ENCODE measurements at places on chromosomes 4 and X.

DNA sequence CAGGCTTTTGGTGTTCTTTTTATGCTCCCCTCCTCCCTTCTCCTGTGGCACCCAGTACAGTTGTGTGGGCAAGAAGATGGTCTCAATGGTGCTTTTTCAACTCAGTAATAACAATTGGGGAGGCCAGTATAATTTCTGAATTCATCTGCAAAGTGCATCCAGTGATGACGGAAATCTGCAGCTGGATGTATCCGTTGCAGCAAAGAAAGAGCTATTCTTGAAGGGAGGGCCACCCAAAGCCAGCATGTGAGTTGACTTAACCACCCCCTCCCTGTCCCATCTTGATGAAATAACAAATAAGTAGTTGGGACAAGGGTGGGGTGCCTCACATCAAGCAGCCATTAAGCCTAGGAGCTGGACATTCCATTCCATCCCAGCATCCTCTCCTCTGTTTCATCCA is 30.7 kb downstream of the TSC22D3 start:
- DNase-seq: no peak

DNA sequence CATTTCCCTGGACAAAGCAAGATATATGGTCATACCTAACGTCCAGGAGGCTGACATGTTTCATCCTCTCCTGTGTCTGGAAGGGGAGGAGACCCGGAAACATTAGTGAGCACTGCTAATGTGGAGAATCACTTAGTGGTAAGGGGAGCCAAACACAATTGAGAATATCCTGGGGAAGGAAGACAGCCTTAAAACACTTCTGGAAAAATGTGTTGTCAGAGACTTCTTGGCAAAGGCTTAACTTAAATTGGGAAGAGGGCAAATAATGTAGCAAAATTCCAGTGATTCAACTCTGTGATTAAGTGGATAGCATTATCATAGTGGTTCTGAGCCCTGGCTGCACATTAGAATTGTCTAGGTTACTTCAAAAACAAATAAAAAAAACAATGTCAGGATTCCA is 39.5 kb downstream of the SPARCL1 start:
- no peak for DNase-seq

DNA sequence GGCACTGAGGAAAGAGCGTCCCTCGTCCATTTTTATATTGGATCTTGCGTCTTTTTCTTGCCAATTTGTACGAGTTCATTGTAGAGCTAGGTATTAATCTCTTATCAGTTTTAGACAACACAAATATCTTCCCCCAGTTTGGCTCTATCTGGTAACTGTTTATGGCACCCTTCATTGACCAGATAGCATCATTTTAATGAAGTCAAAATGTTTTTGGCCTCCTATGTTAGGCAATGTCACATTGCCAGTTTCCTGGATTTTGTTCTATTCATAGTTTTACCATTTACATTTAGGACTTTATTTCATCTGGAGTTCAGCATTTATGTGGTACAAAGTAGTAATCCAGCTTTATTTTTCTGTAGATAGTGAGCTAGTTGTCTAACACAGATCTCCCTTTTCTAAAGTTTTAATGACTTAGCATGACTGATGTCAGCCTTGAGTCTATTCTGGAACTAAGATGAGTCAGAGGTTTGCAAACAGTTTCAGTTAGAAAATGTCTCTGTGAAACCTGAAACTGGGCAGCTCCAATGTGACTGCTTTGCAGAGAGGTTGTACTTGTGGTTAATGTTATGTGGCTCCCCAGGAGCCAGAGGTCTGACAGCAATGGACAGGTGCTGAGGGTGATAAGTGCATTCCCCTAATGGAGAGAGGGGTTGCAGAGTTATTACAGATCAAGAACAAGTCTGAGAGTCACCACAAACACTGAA is 5.3 kb upstream of the STBD1 start:
- DNase-seq: no peak

GRCh38 chrX:132843363-132843762 is 115.1 kb downstream of the HS6ST2 start:
- DNase-seq: no peak

DNA sequence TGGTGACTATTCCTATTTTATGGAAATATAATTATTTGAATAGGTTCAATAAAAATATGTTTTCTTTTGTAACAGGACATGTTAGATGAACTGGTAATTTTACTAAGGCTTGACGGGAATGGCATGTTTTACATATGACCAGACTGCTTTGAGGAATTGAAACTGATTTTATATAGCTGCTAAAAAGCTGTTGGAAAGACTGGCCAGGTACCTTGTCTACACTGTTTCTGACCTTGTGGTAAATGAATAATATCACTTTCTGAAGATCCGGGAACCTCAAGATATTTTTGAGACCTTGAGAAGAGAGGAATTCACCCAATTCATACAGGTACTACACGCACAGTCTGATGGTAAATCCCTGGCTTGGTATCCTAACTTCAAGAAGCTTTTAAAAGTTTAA is 42.1 kb upstream of the USP46 start:
- no peak for DNase-seq

DNA sequence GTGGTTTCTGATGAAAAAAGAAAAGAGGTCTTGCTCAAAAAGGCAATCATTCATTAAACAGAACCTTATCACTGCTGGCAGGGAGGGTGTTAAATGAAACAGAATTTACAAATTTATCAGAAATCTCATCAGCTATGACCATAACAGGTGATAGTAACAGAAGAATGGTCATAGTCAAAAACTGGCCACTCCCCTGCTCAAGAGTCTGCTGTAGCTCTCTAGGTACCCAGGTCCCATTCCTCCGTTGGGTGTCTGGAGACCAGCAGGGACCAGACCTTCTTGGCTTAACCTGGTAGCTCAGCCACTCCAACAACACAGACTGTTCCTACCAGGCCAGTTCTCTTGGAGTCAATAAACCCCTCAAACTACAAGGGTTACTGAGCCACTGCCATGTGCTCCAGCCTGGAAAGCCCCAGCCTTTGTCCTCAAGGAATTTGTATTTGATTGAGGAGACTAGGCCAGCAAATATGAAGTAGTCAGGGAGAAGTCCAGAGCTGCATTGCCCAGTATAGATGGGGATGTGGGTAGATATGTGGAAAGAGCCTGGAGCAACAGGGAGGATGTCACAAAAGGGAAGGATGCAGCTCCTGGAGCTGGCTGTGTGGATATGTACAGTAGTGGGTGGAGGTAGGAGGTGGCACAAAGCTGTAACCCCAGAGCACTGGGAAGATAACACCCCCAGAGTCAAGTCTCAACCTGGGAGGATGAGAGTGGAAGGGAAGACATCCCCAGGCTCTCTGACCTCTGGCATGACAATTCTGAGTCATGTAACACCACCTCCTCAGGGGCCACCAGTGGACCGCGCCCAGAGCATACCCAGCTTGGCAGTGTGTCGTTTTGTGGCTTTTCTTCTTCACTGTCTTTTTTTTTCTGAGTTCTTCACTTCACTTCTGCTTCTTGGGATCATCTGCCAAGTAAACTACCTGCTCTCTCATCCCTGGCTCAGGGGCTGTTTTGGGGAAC is 21.9 kb downstream of the RASL11B start:
- DNase-seq: no peak

DNA sequence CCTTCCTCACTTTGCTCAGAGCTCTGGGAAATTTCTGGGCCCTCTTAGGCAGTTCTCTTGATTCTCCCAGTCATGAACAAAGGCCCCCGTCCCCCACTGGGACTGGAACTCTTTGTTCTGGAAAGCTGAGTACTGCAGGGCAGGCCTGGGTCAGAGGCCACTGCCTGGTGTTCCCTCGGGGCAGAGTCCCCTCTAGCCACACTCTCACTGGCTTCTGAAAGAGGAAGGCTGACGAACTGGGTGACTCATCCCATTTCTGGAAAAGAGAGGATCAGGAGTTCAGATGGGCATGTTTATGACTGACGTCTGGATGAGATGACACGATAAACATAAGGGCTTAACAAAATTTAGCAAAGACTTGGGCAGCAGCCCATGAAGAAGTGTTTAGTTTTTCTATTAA is 47.7 kb downstream of the DDX3X start:
- DNase-seq: no peak

All from left renal cortex interstitium (tissue), 4 donors.